ENCODE measurements at places on chromosomes 4 and X. TPM values are rescaled to one million over a fixed set of nuclear protein-coding genes. Genes with fewer than 3 reads are reported as not detected.

DNA sequence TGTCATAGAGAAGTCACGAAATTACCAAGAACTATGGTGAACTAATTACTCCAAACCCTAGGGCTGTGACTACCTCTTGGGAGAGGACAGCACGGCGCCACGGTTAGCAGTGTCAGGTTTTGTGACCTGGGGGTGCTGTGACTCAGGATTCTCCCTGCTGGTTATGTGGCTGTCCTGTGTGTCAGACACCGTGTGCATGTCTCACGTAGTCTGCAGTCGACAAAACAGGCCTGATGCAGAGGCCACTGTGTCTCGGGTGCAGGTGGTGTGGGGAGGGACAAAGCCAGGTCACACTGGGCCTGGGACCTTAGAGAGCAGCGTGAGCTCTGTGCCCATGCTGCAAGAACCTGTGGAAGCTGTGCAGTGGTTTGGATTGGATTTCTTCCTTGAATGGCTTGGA, 34.1 kb downstream of the TNIP2 start:
- no peaks in the 10 kb centered on the region for H3K4me1 ChIP-seq
- no peak overlapping the region for H3K27ac ChIP-seq
- H3K27me3 ChIP-seq, result no peaks in the 10 kb centered on the region
- no peak overlapping the region for H3K4me3 ChIP-seq

GRCh38 chr4:158826882-158827281, 58.1 kb downstream of the FNIP2 start:
- H3K4me1 ChIP-seq, result peaks cover 20% of the 10 kb centered on the region
- no peaks in the 10 kb centered on the region for H3K36me3 ChIP-seq

The RRH gene
- total RNA-seq, result 0.08 TPM

The RAB39B gene
- total RNA-seq, result 0.17 TPM

The HSD17B13 gene
- 0.09 TPM for total RNA-seq

GRCh38 chr4:138790706-138791340, 224.8 kb upstream of the NOCT start:
- no peaks in the 10 kb centered on the region for H3K27me3 ChIP-seq
- H3K4me3 ChIP-seq, result no peak overlapping the region
- H3K36me3 ChIP-seq, result no peaks in the 10 kb centered on the region
- no peak overlapping the region for H3K27ac ChIP-seq
- no peaks in the 10 kb centered on the region for H3K4me1 ChIP-seq

- no peaks in the 10 kb centered on the region for H3K27me3 ChIP-seq
- no peaks in the 10 kb centered on the region for H3K36me3 ChIP-seq
- H3K27ac ChIP-seq, result no peak overlapping the region
- no peak overlapping the region for H3K4me3 ChIP-seq
- DNase-seq, result no peak
Measured at GRCh38 chr4:52081216-52081615, 30.1 kb downstream of the SPATA18 start.

The NAT8L gene
- 0.09 TPM for total RNA-seq

The HSFX4 gene
- not detected for total RNA-seq

- no peak overlapping the region for H3K4me3 ChIP-seq
- no peaks in the 10 kb centered on the region for H3K4me1 ChIP-seq
- no peak overlapping the region for H3K27ac ChIP-seq
Measured at GRCh38 chrX:81241753-81242152, 39.9 kb downstream of the SH3BGRL start.

The TSR2 gene
- total RNA-seq, result 8.8 TPM

GRCh38 chrX:88613338-88613737, 133.7 kb upstream of the CPXCR1 start:
- H3K36me3 ChIP-seq, result no peaks in the 10 kb centered on the region
- DNase-seq, result no peak
- peak overlapping the region; percentile 69 for H3K27ac ChIP-seq
- H3K4me1 ChIP-seq, result no peaks in the 10 kb centered on the region

DNA sequence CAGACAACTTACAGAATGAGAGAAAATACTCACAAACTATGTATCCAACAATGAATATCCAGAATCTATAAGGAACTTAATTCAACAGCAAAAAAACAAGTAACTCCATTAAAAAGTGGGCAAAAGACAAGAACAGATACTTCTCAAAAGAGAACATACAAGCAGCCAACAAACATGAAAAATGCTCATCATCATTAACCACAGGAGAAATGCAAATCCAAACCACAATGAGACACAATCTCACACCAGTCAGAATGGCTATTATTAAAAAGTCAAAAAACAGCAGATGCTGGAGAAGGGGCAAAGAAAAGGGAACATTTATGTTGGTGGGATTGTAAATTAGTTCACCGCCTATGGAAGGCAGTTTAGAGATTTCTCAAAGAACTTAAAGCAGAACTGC, 150.3 kb downstream of the FGF16 start:
- no peaks in the 10 kb centered on the region for H3K27me3 ChIP-seq
- no peaks in the 10 kb centered on the region for H3K4me1 ChIP-seq
- H3K27ac ChIP-seq, result no peak overlapping the region

GRCh38 chr4:168437192-168437943, 42.9 kb downstream of the DDX60L start:
- no peak for DNase-seq
- no peak overlapping the region for H3K4me3 ChIP-seq
- H3K36me3 ChIP-seq, result peaks cover 28% of the 10 kb centered on the region
- H3K27me3 ChIP-seq, result no peaks in the 10 kb centered on the region

The PNMA3 gene
- 11.7 TPM for total RNA-seq

The HTR2C gene
- not detected for total RNA-seq
